SIG-M5 (cell line): ENCODE measurements at places on chromosomes 7 and 10.

DNA sequence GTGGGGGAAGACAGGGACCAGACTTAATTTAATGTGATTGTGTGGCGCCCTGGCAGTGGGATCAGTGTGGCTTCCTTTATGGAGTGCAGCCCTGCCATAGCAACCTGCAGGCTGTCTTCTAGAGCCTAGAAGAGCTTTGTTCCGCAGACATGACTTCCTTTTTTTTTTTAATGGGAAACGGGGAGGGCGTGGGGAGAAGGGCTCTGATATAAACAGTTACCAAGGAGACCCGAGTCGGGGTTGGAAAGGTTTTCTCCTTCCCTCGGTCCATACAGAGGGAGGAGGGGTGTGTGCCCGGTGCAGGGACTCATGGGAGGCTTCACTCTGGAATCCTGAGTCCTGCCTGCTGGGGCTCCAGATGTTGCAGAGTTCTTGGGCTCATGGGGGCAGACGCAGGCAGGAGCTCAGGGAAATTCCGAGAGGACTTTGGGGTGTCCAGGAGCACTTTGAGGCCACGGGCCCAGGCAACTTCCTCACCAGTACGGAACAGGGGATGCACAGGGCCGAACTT, 26.9 kb downstream of the TMEM120A start:
- DNase-seq = no peak

- no peak for DNase-seq
Observed at GRCh38 chr10:71580926-71581325, 138.7 kb downstream of the C10orf105 start.

DNA sequence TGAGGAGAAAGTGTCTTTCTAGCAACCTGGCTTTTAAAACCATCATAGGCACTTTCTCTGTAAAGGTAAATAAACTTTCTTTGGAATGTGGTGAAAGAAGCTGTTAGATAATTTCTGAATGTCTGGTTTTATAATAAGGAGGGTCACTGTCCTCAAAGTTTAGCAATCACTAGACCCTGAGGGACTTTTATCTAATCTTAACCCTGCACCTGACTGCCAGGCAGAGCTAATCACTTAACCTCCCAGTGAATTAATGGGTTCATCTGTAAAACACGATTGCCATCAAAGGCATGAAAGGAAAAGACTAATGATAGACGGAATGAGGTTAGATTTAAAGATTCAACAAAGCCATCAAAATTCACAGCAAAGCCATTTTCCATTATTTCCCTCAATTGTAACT, 553.8 kb downstream of the GRM8 start:
- DNase-seq = no peak

GRCh38 chr10:121999301-121999700, 10.3 kb downstream of the TACC2 start:
- no peak for DNase-seq

DNA sequence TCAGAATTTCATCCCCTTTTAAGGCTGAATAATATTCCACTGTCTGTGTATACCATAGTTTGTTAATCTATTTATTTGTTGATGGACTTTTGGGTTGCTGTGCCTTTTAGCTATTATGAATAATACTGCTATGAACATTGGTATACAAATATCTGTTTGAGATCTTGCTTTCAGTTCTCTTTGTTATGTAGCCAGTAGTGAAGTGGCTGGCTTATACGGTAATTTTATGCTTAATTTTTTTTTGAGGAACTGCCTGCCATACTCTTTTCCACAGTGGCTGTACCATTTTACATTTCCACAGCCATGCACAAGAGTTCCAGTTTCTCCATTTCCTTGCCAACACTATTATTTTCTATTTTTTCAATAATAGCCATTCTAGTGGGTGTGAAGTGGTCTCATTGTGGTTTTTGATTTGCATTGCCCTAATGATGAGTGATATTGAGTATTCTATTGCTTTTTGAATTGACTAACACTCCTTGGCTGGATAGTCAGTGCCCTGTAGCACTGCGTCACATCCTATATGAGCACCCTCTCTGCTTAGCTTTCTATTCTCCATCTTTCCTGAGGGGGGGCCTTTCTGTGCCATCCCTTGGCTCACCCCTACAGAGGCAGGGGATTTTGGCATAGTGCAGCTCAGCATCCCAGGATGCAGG, 29.4 kb upstream of the RAPGEF5 start:
- DNase-seq = no peak

DNA sequence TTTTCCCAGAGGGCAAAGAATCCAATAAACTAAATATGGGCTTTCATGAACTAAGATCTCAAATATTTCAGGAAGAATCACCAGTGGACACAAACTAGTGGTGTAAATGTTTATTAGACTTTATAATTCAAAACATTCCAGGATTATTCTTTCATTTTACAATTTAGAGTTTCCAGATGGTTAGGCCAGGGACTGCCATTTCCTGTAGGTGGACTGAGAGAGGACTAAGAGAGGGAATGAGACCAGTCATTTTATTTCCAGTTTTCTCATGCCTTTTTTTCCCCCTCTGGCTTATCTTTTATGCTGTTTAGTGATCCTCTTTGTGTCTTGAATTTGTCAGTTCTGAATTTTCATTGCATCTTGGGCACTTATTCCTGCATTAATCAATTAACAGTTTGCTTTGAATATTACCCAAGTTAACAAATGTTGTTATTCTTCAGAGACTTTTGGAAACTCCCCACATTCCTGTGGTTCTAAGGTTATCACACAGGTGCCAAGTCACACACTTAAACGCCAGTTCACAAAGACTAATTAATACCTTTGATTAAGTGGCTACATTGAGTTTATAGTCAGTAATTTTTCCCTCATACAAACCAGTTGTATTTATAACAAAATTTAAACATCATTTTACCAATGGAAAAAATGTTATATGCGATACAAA, 12.3 kb downstream of the CISD1 start:
- no peak for DNase-seq

DNA sequence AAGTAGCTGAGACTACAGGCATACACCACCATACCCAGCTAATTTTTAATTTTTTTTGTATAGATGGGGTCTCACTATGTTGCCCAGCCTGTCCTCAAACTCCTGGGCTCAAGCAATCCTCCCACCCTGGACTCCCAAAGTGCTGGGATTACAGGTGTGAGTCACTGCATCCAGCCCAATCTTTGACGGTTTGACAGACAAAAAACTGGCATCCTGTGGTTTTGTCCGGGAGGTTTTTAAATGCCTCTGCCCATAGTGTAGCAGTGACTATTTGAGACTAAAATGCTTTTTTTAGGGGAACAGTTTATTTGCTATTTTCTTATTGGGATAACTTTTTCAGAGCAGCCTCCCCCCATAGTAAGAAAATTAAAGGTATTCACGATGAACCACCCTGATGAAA, 523.7 kb upstream of the GALNT17 start:
- DNase-seq = no peak

- DNase-seq = no peak
Observed at GRCh38 chr7:15921576-15921975, 235.1 kb upstream of the MEOX2 start.

GRCh38 chr10:102111276-102111675, 8.9 kb downstream of the LDB1 start:
- DNase-seq = no peak

- no peak for DNase-seq
Observed at GRCh38 chr7:50287129-50287528, 17.4 kb upstream of the IKZF1 start.

DNA sequence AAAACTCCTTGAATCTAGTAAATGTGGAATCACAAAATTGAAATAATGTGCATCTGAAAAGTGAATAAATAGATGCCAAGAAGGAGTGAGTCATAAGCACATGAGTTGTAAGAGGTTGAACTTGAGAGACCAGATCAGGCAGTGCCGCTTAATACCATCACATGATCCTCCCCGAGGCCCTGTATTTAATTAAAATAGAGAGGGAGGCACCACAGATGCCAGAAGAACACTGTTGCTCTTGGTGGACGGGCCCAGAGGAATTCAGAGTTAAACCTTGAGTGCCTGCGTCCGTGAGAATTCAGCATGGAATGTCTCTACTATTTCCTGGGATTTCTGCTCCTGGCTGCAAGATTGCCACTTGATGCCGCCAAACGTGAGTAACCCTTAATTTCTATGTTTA, at the start of gene GPNMB:
TSS of gene GPNMB (plus strand) at position 221 of the 400 bp plus-strand sequence. CDS start at position 304, 83 bp downstream.
- DNase-seq = no peak

GRCh38 chr7:134636008-134636449, 10.6 kb upstream of the BPGM start:
- DNase-seq = no peak

DNA sequence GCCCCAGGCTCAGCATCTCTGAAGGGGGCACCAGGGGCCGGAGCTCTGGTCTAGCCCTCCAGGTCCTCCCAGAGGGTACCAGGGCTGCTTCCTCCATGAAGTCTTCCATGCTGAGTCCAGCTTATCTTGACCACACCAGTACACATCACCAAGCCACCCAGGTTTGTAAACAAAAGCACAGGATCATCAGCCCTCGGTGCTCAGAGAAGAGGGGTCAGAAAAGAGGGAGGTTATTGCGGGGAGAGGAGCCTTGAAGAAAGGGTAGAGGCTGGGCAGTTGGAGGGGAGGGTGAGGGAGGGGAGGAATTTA, 23.9 kb downstream of the AQP1 start:
- DNase-seq = no peak

GRCh38 chr7:18570441-18570840, 74.9 kb downstream of the HDAC9 start:
- no peak for DNase-seq

DNA sequence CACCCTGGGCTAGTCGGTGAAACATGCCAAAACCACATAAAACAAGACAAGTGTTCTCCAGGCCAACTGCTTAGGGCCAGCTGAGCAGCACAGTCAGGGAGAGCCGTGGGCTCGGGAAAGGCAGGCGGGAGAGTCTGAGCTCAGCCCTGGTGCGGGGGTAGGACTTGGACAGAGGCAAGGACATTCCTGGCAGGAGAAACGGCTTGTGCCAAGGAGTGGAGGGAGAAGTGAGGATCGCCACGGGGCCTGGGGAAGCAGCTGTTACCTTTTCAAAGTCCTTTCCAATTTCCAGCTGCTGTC, 4.2 kb downstream of the ELN start:
- no peak for DNase-seq

GRCh38 chr7:46812101-46812675, 769.7 kb downstream of the TNS3 start:
- no peak for DNase-seq

GRCh38 chr10:53700278-53700677, 927.7 kb upstream of the MBL2 start:
- no peak for DNase-seq

- peak; percentile 27 for DNase-seq
Observed at GRCh38 chr7:23247603-23248335, 1.2 kb downstream of the GPNMB start.

DNA sequence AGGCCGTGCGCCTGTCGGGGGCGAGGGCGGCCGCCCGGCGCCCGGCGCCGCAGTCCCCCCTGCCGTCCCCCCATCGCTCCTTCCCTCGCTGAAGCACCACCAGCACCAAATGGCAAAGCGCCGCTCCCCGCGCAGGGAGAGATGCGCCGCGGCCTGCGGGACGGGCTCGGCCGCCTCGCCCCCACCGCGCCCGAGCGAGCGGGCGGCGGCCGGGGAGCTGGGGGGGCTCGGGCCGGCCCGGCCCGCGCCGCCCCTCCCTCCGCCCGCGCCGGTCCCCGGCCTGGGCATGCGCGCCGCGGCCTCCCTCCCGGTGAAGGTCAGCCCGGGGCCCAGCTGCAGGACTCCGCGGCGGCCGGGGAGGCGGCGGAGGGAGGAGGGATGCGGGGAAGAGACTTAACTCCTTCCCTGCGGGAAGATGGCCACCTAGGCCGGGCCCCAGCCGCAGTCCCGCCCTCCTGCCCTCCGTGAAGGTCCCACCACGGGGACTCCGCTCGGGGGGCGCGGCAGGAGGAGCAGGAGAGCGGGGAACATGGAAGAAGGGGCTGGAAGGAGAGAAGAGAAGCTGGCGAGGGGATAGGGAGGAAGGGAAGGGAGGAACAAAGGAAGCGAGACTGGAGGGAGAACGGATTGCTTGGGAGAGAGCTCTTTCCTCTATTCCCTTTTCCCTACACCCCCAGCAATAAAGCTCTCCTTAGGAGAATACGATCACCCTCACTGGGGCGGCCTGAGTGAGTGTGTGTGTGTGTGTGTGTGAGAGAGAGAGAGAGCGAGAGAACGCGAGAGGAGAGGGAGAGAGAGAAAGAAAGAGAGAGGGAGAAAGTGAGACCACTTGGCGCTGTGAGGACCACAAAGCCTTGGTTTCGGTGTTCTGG, 3.4 kb upstream of the SMARCD3 start:
- no peak for DNase-seq

DNA sequence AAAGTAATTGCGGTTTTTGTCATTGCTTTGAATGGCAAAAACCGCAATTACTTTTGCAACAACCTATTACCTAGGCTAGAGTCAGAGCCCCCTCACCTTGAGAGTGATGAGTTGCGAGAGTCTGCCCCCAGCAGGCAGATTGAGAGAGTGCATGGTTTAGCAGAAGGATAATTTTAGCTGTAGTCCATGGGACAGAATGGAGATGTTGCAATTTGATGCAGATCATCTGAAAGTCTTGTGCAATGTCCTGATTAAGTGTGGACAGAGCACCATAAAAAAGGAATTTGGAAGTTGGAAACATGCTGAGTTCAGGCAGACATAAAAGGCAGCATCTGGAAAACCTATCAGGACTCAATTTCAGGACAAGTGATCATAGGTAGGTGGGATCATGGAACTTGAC, 48.7 kb downstream of the GPR141 start:
- peak; percentile 70 for DNase-seq

GRCh38 chr10:11140963-11141362, 123.3 kb downstream of the CELF2 start:
- DNase-seq = no peak

DNA sequence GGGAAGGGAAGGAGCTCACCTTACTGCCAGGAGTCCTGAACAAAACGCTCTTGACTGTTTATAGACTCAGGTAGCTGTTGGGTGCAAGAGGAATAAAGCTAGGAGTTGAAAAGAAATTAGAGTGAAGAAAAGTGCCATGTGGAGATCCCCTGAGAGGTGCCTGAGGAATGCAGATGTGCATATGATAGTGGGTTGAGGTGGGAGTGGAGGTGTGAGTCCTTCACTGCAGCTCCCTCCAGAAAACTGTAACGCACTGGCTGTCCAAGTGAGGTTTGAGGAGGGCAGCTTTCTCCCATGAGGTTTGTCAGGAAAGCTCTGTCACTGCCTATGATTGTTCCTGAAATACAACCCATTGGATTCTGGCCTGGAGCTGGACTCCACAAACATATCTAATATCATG, 904.8 kb upstream of the POT1 start:
- no peak for DNase-seq

GRCh38 chr10:3935141-3935540, 150.1 kb upstream of the KLF6 start:
- no peak for DNase-seq

- DNase-seq = no peak
Observed at GRCh38 chr10:103373544-103373943, 5.8 kb downstream of the TAF5 start.

- no peak for DNase-seq
Observed at GRCh38 chr7:150736864-150737263, 354 bp upstream of the GIMAP5 start.
